Uterus (tissue), 4 donors: ENCODE measurements at places on chromosomes 11 and 22. TPM values are rescaled to one million over a fixed set of nuclear protein-coding genes. Genes with fewer than 3 reads are reported as not detected.

Gene GAS2
- total RNA-seq = not detected

Gene SDHD
- 113 TPM for total RNA-seq

Gene MRGPRX4
- not detected for total RNA-seq

Gene TESMIN
- 57.4 TPM for total RNA-seq

- H3K36me3 ChIP-seq = no peaks in the 10 kb centered on the region
- no peak overlapping the region for H3K4me3 ChIP-seq
- no peaks in the 10 kb centered on the region for H3K27me3 ChIP-seq
- H3K4me1 ChIP-seq = no peaks in the 10 kb centered on the region
- DNase-seq = no peak
Measured at GRCh38 chr11:7982582-7983119, 4.5 kb upstream of the EIF3F start.

GRCh38 chr11:129131316-129131715 is 60.8 kb downstream of the ARHGAP32 start:
- H3K27me3 ChIP-seq = no peaks in the 10 kb centered on the region
- H3K4me1 ChIP-seq = no peaks in the 10 kb centered on the region
- H3K36me3 ChIP-seq = no peaks in the 10 kb centered on the region
- DNase-seq = no peak

DNA sequence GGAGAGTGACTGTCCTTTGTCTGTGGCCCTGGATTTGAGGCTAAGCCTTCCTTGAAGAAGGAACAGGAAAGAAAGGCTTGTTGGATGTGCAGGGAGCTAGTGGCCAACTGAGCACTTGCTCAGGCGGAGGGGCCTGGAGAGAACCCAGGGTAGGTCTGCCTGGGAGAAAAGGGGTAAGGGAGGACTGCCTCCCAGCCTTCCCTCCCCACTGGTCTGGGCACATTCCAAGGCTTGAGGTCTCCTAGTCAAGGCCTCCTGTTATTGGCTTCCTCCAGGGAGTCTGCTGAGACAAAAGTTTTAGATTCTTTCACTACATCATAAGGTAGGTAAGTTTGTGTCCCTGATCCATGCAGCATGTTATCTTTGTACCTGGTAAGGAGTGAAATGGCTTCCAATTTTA is 15.2 kb downstream of the KCNQ1OT1 start:
- no peak overlapping the region for H3K4me3 ChIP-seq
- H3K36me3 ChIP-seq = no peaks in the 10 kb centered on the region
- no peaks in the 10 kb centered on the region for H3K4me1 ChIP-seq
- H3K27ac ChIP-seq = no peak overlapping the region
- DNase-seq = no peak

DNA sequence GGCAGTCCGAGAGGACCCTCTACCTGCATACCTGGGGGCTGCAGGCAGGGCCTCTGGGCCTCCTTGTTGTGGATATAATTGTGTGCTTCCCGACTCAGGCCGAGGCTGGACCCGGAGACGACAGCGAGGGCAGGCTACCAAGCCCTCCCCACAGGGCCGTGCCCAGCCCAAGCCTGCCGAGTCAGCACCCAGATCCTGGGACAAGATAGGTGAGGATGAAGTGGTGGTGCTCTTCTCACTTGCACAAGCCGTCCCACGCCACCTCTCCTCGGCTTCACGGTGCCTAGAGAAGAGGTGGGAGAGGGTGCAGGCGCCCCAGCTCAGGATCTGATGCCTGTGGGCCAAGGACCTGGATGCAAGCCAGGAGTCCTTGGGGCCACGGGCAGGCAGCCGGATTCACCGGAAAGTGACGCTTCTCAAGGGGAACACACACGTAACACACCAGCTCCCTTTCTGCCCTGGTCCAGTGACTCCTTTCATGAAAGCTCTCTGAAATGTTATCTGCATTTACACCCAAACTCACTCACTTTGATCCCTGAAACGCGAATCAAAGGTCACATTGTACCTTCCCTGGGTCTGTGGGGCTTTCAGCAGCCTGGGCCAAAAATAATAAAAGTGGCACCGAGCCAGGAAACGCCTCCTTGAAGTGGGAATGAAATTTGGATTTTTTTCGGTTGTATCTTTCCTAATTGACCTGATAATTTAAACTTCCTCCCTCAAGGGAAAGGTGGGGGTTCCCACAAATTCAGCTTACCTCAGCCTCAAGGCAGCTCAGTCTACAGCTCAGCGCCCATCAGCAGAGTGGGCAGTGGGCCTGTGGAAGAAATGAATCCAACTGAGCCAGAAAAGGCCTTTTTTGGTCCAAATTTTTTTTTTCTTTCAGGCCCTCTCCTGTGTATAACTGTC is 1.1 kb upstream of the GNB1L start:
- peak overlapping the region; percentile 92 for H3K27ac ChIP-seq
- peak; percentile 63 for DNase-seq
- H3K4me3 ChIP-seq = peak overlapping the region; percentile 77
- H3K27me3 ChIP-seq = no peaks in the 10 kb centered on the region
- H3K4me1 ChIP-seq = no peaks in the 10 kb centered on the region

GRCh38 chr11:32478277-32478731 is 43.0 kb upstream of the WT1 start:
- H3K4me1 ChIP-seq = peaks cover 6% of the 10 kb centered on the region
- peak overlapping the region; percentile 6 for H3K27ac ChIP-seq
- no peak overlapping the region for H3K4me3 ChIP-seq

GRCh38 chr11:17939542-17939941 is 73.3 kb downstream of the SERGEF start:
- H3K27ac ChIP-seq = no peak overlapping the region
- DNase-seq = no peak
- H3K4me1 ChIP-seq = no peaks in the 10 kb centered on the region

DNA sequence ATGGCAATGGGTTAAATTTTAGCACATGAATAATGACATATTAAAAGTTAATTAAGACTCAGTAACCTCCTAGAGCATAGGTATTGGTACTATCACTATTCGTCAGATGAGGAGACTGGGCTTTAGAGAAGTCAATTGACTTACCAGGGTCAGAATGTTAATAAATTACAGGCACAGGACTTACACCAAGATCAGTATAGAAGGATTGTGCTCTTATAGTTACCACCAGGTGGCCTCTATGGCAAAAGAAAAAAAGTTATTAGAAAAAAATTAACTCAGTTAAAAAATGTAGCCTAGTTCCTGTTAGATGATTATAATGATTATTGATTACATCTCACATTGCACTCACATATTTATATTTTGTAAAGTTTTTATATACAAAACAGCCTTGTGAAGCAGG is 1163.7 kb downstream of the FAM181B start:
- H3K4me1 ChIP-seq = no peaks in the 10 kb centered on the region
- no peaks in the 10 kb centered on the region for H3K36me3 ChIP-seq
- H3K4me3 ChIP-seq = no peak overlapping the region

DNA sequence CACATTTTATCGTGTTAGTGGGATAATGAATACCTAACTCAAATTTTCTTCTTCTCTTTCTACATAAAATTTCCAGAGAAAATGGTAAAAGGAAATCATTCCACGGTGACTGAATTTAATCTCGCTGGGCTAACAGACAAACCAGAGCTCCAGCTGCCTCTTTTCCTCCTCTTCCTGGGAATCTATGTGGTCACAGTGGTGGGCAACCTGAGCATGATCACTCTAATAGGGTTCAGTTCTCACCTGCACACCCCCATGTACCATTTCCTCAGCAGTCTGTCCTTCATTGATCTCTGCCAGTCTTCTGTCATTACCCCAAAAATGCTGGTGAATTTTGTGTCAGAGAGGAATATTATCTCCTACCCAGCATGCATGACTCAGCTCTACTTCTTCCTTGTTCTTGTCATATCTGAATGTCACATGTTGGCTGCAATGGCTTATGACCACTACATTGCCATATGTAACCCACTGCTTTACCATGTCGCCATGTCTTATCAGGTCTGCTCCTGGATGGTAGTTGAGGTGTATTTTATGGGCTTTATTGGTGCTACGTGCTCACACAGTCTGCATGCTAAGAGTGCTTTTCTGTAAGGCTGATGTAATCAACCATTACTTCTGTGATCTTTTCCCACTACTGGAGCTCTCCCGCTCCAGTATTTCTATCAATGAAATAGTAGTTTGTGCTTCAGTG is 24.1 kb downstream of the OR10D3 start:
- no peaks in the 10 kb centered on the region for H3K27me3 ChIP-seq
- DNase-seq = no peak
- no peaks in the 10 kb centered on the region for H3K4me1 ChIP-seq

- no peaks in the 10 kb centered on the region for H3K36me3 ChIP-seq
- H3K4me1 ChIP-seq = no peaks in the 10 kb centered on the region
- no peak overlapping the region for H3K27ac ChIP-seq
- no peaks in the 10 kb centered on the region for H3K27me3 ChIP-seq
- DNase-seq = peak; percentile 42
- no peak overlapping the region for H3K4me3 ChIP-seq
Measured at GRCh38 chr22:39343259-39344045, 6.3 kb upstream of the SYNGR1 start.

- H3K27me3 ChIP-seq = no peaks in the 10 kb centered on the region
- H3K36me3 ChIP-seq = no peaks in the 10 kb centered on the region
- H3K4me1 ChIP-seq = no peaks in the 10 kb centered on the region
- H3K4me3 ChIP-seq = no peak overlapping the region
- H3K27ac ChIP-seq = no peak overlapping the region
Measured at GRCh38 chr11:7973011-7973410, 7.8 kb upstream of the NLRP10 start.

- H3K36me3 ChIP-seq = no peaks in the 10 kb centered on the region
- no peaks in the 10 kb centered on the region for H3K4me1 ChIP-seq
- H3K4me3 ChIP-seq = no peak overlapping the region
- no peak for DNase-seq
- H3K27me3 ChIP-seq = no peaks in the 10 kb centered on the region
- H3K27ac ChIP-seq = no peak overlapping the region
Measured at GRCh38 chr22:22663861-22664800, 19.7 kb downstream of the GGTLC2 start.

GRCh38 chr11:22635689-22636088 is 10.1 kb upstream of the FANCF start:
- H3K27me3 ChIP-seq = no peaks in the 10 kb centered on the region
- no peaks in the 10 kb centered on the region for H3K4me1 ChIP-seq
- no peak overlapping the region for H3K4me3 ChIP-seq
- DNase-seq = no peak
- no peaks in the 10 kb centered on the region for H3K36me3 ChIP-seq

DNA sequence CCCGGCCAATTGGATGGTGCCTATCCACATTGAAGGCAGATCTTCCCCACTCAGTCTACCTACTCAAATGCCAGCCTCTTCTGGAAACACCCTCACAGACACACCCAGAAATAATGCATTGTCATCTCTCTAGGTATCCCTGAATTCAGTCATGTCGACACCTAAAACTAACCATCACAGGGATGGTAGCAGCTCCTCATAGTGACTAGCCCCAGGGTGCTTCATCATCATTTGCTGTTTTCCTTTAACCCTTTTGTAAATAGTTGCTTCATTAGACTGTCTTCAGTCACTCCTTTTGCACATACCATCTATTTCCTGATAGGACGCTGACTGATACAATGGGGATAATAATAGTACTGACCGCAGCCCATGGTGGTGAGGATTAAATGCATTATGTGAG is 18.8 kb upstream of the AMOTL1 start:
- H3K27me3 ChIP-seq = no peaks in the 10 kb centered on the region
- H3K36me3 ChIP-seq = no peaks in the 10 kb centered on the region
- H3K4me3 ChIP-seq = no peak overlapping the region
- no peak for DNase-seq
- no peak overlapping the region for H3K27ac ChIP-seq

DNA sequence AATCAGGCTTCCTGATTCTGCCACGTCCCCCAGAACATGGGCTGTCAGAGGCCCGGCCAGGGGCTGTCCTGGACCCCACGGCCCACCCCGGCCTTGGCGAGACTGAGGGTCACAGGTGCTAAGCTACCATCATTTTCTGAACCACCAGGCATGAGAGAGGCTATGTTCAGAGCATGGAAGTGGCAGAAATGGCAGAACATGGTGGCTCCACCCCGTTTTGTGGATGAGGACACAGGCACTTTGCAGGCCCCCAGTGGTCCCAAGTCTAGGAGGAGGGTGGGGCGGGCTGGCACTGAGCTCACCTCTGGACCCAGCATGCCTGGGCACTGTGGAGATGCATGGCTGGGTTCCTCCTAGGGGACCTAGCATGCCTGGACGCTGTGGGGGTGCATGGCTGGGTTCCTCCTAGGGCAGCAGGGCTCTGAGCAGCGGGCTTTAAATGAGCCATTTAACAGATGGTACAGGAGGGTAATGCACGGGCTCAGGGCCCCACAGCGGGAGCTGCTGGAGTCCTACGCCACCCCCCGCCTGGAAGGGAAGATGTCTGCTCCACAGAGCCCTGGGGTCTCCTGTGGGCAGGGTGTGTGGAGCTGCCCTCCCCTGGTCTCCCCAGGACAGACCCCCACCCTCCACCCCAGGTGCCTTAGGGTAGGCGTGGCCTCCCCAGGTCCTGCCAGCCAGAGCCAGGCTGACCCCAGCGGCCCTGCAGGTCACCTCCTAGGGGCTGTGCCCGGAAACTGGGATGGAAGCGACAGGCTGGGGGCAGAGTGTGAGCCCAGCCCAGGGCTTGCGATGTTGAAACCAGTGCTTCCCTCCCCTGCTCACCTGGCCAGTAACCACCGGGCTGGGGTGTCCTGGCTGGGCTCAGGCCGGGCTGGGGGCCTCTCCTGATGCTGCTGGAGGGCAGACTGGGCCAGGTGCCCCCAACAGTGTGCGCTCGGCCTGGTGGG is 6.1 kb upstream of the MUC5AC start:
- H3K4me3 ChIP-seq = no peak overlapping the region
- no peak for DNase-seq
- H3K36me3 ChIP-seq = no peaks in the 10 kb centered on the region
- H3K4me1 ChIP-seq = no peaks in the 10 kb centered on the region
- H3K27ac ChIP-seq = no peak overlapping the region

- H3K36me3 ChIP-seq = no peaks in the 10 kb centered on the region
- no peaks in the 10 kb centered on the region for H3K4me1 ChIP-seq
- no peak overlapping the region for H3K4me3 ChIP-seq
- DNase-seq = no peak
- H3K27ac ChIP-seq = no peak overlapping the region
Measured at GRCh38 chr22:35561796-35562526, 21.3 kb downstream of the RASD2 start.

GRCh38 chr22:44975427-44976262 is 34.2 kb downstream of the PHF21B start:
- no peak overlapping the region for H3K27ac ChIP-seq
- DNase-seq = peak; percentile 59
- no peaks in the 10 kb centered on the region for H3K27me3 ChIP-seq
- no peaks in the 10 kb centered on the region for H3K4me1 ChIP-seq
